ENCODE measurements at places on chromosomes 1 and 21.

GRCh38 chr1:171606402-171606941 lies 15.6 kb upstream of the MYOCOS start:
- H3K4me1 ChIP-seq, result no peaks in the 10 kb centered on the region
- H3K27ac ChIP-seq, result no peak overlapping the region
- no peak for DNase-seq
- H3K36me3 ChIP-seq, result no peaks in the 10 kb centered on the region

DNA sequence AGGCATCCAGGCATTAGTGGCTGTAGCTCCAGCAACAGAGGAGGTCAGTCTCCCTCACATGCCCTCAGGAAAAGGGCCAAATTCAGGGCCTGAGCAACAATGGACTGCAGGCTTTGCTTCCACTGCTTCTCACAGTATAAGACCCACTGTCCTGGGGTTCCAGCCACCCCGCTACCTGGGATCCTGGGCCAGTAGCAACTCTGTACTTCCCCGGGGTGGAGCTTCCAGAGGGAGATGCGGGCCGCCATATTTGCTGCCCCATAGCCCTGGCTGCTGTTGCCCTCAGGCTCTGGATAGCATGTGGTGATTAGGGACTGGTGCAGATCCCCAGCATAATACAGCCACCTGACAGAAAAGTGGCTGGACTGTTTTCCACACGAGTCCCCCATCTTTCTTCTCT lies 201.1 kb upstream of the POGK start:
- peaks cover 2% of the 10 kb centered on the region for H3K27me3 ChIP-seq
- DNase-seq, result no peak
- no peak overlapping the region for H3K4me3 ChIP-seq
- no peak overlapping the region for H3K27ac ChIP-seq

- H3K36me3 ChIP-seq, result peaks cover 13% of the 10 kb centered on the region
- H3K4me1 ChIP-seq, result peaks cover 25% of the 10 kb centered on the region
- H3K4me3 ChIP-seq, result no peak overlapping the region
- no peaks in the 10 kb centered on the region for H3K27me3 ChIP-seq
Observed at GRCh38 chr1:226656601-226657277, 82.3 kb downstream of the ITPKB start.

DNA sequence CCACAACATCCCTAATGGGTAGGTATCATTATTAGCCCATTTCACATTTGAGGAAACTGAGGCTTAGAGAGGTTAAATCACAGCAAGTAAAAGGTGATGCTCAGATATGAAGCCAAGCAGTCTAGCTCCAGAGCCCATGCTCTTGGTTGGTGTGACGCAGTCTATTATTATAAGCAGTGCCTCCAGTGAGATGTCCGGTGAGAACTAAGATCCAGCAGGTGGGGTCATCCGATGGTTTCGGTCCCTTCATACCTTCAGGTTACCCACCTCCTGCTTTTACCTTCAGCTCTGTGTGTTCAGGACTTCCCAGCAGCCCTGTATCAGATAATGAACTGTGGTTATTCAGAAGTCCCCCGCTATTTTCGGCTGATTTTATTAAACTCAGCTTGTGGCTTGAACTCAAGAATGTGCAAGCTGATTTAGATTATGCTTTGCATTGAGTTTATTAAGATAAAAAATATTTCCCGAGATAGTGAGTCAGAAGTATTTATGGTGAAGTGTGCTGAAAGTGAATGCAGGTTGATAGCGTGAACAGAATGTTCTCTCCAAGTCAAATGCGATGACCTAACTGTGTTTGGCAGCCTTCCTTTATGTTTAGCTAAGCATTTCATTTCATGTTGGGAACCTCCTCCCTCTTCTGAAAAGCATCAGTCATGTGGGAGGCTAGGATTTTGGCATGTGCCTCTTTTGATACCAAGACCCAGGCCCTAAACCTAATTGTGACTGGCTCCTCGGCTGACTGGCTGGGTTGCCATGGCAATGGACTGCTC lies 160.9 kb upstream of the UBE2U start:
- peaks cover 4% of the 10 kb centered on the region for H3K27me3 ChIP-seq
- no peaks in the 10 kb centered on the region for H3K4me1 ChIP-seq
- no peaks in the 10 kb centered on the region for H3K36me3 ChIP-seq

Data from activated T-helper 1 cell treated with anti-CD3 and anti-CD28 coated beads, Interleukin-12 subunit alpha, Interleukin-12 subunit beta, Interleukin-2, Interleukin-4 antibody, amounts not matched to agents 30 ng/mL and 10 ng/mL and 1 ng/mL, durations not matched to agents 14 hours and 24 hours and 36 hours (primary cell).